KG1 (cell line): ENCODE measurements at places on chromosomes 1 and 21.

DNA sequence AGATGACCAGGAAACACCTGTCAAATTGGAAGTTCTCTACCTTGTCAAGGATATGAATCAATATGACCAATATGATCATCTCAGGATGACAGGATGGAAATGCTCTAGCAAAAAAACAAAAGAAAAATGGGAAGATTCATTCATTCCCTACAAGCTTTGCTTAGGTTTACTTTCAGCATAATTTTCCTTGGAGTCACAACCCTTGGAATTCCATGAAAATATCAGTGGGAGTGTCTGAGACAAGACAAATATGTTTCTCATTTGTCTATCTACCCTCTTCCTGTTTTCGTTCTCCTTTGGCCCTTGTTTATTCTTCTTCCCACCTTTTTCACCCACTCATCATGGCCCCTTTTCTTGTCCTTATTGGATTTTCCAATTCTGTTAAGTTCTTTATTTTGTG is 50.6 kb downstream of the COLGALT2 start:
- no peak for DNase-seq

DNA sequence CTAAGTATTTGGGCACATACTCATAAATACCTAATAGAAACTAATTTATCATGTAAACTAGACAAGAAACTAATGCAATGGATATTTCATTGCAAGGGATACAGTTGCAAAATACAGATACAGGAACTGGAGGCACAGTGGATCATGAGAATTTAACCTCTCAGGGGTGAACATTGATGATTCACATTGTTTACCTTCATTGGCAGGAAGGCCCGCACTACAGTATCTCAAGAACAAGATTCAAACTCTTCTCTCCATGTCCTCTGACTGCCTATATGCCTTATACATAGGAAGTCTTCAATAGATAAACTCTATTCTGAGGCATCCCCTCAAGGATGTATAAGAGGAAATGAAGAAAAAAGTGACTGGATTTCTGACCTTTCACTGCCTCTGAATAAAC is 18.4 kb upstream of the PTBP2 start:
- DNase-seq = no peak

DNA sequence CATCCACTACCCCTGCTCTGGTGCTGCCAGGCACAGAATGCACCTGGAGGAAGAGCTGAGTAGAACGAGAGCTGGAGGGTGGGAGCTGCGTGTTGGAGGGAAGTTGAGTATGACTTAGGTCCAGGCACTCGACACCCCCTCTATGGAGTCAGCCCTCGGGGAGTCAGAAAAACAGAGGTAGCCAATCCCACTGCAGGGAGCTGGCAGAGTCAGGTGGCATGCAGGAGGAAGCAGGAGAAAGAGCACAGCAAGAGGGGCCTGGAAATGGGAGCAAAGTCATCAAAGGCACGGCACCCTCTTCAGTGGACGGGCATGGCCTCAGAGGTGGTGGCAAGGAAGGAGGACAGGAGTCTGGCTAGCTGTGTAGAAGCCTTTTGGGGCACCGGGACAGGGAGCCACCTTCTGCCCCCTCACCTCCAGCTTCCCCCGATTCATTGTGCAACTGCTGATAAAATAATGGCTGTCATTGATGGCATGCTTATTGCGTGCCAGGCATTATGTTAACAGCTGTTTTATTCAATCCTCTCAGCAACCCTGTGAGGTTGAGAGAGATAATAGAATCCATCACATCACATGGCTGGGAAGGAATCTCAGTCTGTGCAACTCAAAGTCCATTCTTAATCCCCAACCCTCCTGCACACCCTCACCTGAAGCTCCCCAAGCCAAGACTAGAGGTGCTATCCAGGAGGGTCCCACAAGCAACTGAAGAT is 42.0 kb downstream of the C1orf198 start:
- DNase-seq = no peak

GRCh38 chr1:17277511-17278159 is 28.7 kb downstream of the PADI3 start:
- no peak for DNase-seq

GRCh38 chr1:168636200-168636599 is 59.8 kb downstream of the XCL1 start:
- peak; percentile 6 for DNase-seq

DNA sequence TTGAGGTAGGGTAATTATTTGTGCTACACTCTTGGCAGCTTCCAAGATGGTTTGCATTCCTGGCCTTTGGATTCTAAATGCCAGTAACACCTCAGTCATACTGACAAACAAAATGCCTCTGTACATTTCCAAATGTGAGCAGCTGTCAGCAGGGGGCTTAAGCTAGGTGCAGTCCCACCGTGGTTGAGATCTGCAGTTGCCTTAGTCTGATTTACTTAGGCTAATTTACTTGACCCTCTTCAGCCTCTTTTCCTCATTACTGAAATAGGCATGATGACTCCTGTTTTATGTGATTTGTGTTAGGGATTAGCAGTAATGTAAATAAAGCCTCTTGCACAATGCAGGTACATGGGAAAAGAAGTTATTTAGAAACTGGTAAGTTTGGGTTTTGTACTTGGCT is 13.5 kb upstream of the SPATA1 start:
- no peak for DNase-seq

GRCh38 chr1:24902471-24902891 is 27.6 kb downstream of the RUNX3 start:
- DNase-seq = no peak

DNA sequence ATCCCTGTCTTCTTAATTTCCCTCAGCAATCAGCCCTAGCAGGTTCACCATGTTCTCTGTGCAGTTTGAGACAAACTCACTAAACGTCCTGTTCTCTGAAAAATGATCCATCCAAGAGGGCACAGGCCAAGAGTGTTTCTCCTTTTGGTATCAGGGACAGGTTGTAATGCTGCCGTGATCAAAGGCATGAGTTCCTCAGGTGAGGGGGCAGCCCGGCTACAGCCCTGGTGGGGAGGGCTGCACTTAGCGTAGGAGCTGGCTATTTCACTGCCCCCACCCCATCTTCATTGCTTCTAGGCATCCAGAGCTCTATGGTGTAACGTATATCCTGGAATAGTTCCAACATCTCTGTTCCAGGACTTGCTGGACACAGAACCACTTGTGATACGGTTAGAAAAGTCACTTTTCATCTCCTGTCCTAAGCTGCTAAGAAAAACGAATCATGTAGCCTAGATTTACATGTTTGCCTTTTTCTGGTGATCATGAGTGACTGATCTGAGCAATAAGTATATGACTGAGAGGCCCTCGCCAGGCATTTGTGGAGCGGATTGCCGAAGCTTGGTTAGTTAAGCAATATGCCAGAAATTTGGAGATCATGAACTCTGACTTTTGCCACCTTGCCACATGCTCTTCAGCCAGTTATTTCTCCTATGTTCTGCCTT is 41.1 kb upstream of the SRP9 start:
- DNase-seq = no peak

DNA sequence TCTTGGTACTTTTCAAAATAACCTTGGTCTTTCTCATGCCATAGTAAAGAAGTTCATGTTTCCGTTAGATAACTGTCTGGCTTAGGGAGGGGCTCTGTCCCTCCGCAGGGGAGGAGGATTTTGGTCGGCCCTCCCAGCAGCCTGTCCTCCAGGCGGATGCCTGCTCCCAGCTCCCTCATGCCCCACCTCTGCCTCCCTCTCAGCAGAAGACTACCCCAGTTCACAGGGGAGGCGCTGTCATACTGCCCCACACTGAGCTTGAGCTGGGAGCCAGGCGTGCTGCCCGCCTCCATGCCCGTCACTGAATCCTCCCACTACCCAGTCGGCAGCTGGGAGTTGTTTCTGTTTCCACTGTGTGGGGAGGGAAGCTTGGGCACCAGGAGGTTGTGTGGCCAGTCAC is 127.3 kb downstream of the CAMTA1 start:
- no peak for DNase-seq

- no peak for DNase-seq
Measured at GRCh38 chr21:45473496-45474322, 68.5 kb downstream of the SLC19A1 start.

GRCh38 chr1:20742671-20743070 is 10.2 kb upstream of the SH2D5 start:
- no peak for DNase-seq

GRCh38 chr1:182829285-182829932 is 9.7 kb upstream of the DHX9 start:
- DNase-seq = no peak

GRCh38 chr1:234570329-234571120 is 39.5 kb downstream of the IRF2BP2 start:
- no peak for DNase-seq

DNA sequence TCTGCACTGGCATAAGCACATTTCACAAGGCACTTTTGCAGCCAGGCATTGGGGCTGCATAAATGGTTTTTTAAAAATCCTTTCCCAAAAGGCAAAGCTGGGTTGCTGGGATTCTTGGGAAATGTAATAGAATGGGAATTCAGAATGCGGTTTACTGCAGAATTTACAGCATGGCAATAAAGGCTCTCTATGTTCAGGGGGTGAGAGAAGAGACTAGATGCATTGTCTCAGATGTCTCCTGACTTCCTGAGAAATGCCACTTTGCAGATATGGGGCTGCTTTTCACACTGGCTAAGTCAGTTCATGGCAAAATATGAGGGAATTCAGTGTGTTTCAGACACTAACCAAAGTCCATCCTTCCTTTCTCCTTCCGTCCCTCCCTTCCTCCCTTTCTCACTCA is 13.5 kb downstream of the FCGR2B start:
- DNase-seq = no peak

DNA sequence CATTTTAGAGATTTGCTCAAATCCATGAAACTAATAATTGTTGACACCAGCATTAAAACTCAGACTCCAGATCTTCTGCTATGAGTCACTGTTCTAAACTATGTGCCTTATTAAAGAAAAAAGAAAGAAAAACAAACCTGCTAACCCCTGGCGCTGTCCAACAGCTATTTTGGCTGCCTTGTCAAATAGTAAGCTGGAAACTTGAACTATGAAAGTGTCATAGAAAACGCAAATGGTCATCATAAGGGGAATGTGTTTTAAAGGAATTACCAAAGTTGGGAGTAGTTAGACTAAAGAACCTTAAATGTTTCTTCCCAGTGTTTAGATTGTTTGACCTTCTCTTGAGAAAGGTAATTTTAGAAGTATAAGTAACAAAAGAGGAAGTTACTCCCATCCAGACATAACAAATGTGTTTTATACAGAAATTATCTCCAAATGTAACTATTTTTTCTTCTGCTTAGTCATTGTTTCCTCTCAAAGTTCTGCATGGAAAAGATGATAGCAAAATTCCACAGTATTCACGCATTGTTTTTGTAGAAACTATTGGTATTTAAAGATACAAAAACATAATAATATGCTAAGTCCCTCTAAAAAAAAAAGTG is 272.4 kb downstream of the TPR start:
- DNase-seq = no peak

DNA sequence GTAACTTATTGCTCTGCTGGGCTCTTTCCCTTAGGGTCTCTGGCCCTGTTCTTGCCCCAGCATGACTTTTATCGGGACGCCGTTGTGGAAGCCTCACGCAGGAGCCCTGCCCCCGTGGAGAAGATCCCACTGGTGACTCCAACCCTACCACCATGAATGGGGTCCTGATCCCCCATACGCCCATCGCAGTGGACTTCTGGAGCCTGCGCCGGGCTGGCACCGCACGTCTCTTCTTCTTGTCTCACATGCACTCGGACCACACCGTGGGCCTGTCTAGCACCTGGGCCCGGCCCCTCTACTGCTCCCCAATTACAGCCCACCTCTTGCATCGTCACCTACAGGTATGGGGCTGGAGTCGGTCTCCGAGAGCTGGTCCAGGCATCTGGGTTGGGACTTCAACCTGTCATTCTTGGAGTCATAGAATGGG is 322 bp downstream of the DCLRE1B start:
- peak; percentile 9 for DNase-seq

GRCh38 chr1:33624991-33625870 is 152.8 kb downstream of the ZSCAN20 start:
- DNase-seq = no peak
